ENCODE measurements at places on chromosomes 5 and 9. TPM values are rescaled to one million over a fixed set of nuclear protein-coding genes. Genes with fewer than 3 reads are reported as not detected.

Gene MPDZ
- total RNA-seq, result 77.2 TPM

DNA sequence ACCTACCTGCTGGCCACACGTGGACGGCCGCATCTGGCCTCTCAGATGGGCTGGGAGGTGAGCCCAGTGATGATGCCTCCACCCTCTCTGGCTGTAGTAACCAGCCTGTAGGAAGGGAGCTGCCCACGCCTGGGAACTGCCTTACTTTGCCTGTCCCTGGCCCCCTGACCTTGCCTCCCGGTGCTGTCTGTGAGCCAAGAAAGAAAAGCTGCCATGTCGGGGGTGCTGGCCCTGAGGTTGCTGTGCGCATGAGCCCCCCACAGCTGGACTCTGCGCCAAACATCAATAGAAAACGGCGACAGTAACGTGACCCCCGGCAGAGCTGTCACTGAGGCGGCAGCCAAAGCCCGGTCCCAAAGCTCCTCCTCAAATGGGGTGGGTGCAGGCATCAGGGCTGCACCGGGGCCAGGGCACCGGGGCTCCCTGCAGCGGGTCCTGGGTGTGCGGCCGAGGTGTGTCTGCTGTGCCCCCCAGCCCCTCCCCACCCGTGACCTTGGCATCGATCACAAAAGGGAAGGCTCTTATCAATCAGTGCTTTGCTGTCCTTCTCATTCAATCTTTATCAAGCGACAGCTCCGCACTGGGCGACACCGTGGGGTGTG is 15.3 kb upstream of the SLC9A3 start:
- DNase-seq, result no peak

- no peak for DNase-seq
These were observed 61.4 kb upstream of the MRPS30 start for GRCh38 chr5:44747396-44747795.

DNA sequence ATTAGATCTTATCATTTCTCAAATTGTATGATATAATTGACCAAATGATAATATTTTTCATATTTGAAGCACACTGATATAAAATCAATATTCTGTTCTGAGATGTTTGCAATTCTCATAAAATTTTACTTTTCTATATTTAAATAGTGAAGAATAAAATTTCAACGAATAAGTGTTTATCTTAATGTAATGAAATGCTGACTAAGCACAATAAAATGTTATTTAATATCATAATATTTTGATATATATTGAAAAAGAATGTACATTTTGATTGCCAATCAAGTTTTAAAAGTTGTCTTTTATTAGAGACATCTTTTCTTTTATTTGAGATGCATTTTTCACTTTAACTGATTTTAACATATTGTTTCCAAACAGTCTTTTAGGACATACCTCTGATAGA is 416.1 kb downstream of the TAF11L14 start:
- no peak for DNase-seq

DNA sequence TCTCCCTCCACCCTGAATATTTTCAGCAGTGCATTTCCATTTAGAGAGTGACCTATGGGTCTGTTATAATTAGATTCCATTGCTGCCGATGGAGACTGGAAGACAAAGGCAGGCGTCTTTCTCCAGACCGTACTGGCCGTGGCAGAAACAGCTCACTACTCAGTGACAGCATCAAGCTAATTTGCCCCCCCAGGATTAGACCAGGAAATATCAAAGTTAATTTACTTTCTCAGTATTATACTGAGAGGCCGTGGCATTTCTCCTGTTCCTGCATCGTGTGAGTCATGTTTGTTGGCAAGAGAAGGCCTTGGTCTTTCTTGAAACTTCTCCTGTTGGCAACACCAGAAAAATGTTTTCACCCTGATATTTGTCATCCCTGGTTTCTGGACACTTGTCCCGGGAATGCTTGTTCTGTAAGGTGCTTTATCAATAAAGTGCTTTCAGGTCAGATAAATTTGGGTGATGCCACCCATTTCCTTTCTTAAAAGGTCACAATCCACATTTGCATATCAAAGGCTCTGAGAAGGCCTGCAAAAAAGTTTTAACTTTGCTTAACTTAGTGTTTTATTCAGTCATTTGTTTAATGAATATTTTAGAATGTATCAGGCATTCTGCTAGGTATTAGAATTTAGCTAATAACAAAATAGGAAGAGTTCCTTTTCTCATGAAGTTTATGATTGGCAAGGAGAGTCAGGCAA is 28.4 kb downstream of the SV2C start:
- no peak for DNase-seq

DNA sequence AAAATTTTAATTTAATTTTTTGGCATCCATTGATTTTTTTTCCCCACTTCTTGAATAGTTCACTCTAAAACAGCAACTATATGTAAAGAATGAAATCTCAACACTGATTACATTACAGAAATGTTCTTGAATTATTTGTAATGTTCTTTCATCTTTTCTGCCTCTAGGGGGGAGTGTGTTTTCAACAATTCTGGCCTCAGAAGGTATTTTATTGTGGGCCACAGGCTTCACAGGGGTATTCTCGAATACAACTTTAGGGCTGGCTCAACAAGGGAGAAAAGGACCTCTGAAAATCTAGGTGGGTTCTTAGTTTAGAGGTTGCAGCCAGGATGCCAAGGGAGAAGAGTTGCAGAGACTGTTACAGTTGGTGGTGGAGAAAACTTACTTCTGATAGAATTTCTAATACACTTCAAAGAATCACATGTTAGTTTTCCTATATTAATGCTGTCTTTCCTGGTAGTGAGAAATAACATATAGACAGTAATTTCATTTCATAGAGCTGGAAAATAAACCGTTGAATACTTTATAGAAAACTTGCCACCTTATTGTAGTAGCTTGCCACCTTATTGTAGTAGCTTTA is 3.6 kb upstream of the NPR3 start:
- DNase-seq, result no peak

DNA sequence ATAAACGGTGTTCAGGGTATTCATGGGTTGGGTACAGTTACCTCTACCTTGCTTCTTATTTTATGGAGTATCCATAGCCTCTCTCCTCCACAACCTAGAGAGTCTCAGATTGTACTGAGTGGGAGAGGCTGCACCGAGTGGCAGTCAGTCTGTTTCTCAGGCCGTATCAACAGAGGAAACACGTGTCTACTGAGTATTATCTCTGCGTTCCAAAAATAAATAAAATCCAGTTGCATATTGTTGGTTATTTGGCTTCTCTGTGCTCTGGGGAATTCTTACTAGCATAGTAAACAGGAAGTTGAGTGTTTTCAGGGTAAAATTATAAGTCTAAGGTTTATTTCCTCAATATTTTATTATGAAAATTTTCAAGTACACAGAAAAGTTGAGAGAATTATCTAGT is 231.0 kb downstream of the ARHGEF28 start:
- DNase-seq, result no peak

- DNase-seq, result peak; percentile 97
These were observed 32.9 kb upstream of the STXBP1 start for GRCh38 chr9:127578952-127579853.

Data from esophagus muscularis mucosa (tissue), 4 donors.